ENCODE measurements at places on chromosomes 1 and 21.

DNA sequence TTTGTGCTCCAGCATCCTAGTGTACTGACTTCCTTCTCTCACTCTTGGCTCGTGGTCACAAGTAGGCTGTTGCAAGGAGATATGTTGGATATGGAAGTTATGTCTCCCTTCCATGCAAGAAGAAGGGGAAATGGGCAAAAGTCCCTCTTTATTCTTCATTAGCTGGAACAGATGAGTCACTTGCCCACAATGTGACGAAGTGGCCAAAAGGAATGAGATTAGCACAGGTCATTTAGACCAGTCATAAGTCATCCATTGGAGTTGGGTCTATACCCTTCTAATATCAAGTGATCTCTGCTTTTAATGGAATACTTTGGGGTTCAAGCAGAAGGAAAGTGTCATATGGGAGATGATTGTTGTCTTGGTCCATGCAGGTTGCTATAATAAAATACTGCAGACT is 91.2 kb upstream of the NGF start:
- no peak for DNase-seq

DNA sequence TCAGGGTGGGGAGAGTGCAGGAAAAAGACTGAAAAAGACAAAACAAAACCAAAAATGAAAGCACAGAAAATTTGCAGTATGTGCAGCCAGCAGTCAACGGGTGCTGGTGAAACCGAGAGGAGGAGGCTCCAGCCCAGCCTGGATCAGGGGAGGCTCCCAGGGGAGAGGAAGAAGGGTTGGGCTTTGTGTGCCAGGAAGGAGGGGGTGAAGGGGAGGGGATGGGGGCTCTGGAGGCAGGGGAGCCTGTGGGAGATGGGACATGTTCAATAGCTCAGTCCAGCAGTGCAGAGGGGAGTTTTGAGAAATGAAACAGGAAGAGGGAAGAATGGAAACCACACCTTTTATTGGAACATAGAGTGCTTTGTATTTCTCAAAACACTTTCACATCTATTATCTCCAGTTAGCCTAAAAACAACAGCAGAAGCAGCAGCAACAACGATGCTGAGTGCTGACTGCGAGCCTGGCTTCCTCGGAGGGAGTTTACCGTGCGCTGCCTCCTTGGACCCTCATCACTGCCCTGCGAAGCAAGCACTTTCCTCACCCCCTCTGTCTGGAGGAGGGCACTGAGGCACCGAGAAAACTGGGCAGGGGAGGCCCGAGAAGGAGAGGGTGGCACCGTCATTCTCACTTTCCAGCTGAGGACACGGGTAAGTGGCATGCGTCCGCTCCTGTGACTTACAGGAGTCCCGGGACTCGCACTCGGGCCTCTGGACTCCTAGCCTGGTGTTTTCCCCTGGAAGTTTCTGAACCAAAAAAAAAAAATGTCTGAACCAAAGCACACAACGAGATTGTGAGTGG is 62.9 kb downstream of the MDM4 start:
- no peak for DNase-seq

- no peak for DNase-seq
Observed at GRCh38 chr1:193318347-193318746, 131.9 kb upstream of the B3GALT2 start.

DNA sequence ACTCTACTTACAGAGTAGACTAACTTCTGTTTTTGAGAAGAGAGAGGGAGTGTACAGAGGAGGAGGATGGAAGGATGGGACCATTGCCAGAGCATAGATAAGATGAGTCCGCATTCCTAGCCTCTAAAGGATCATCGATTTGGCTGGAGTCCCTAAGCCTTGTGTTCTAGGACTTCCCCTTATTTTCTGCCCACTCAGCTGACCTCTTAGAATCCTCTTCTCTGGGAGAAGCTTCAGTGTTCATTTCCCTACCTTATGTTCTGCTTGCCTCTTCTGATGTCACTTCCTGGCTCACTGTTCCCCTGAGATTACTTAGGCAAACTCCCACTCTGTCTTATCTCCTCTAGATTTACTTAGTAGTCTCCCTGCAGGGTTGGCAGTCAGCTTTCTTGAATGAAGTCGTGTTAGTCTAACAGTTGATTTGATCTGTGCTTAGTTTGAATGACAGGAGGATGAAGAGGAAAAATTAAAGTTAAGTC is 156.7 kb downstream of the SYT2 start:
- no peak for DNase-seq

DNA sequence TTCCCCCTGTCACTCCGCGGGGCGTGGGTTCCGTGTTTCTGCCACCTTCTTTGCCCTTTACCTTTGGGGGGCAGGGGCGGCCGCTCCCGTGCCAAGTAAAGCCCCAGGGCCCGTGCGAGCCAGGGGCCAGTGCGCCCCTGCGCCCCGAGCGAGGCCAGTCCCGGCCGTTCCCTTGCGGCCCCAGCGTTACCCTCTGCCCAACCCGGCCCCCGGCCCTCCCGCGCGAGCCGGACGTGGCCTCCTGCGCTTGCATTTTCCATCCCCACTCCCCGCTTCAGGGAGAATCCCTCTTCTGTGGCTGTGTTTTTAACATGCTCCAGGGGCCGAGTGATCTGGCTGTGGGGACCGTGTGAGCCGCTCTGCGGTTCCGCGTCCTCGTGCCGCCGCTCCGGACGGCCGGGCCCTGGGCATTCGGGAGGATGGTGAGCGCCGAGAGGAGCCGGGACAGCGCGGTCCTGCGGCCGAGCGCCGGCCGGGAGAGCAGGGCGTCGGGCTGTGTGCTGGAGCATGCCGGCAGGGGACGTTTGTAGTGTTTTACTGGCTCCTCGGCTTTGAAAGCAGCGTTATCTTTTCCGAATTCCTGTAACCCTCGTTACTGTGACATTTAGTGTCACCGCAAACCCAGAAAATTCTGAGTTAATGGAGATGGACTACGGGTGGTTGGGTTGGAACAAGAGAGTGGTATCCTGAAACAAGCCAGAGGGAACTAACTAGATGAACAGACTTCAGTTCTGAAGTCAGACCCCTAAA is 1.0 kb downstream of the GALNT2 start:
- peak; percentile 29 for DNase-seq
